HT-29 (cell line): ENCODE measurements at places on chromosomes 6 and 20. TPM values are rescaled to one million over a fixed set of nuclear protein-coding genes. Genes with fewer than 3 reads are reported as not detected.

DNA sequence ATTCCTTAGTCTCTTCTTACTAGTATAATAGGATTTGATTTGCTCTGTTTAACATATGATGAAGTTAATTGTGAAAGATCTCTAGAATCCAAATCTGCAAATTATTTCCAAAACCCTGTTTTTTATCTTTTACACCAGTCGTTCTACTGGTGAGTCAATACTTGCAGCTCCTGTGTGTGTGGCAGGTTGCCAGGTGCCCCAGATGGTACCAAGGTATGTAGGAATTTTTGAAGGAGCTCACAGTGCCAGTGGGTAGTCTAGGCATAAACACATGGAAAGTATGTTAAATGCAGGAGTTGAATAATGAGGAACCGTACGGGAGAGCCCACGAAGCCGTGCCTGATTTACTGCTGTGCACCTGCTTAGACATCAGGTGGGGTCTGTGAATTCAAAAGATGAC, 192.2 kb downstream of the FARS2 start:
- no peak for DNase-seq

DNA sequence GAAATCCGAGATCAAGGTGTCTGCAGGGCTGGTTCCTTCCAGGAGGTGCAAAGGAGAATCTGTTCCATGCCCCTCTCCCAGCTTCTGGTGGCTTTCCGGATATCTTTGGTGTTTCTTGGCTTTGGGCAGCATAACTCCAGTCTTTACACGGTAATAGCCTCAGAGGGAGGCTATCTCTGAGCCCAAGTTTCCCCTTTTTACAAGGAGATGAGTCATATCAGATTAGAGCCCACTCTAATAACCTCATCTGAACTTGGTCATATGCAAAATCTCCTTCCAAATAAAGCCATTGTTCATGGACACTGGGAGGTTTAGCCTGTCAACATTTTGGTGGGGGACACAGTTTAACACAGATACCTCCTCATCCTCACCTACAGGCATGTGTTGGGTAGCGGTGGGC, 213.7 kb downstream of the ATXN1 start:
- DNase-seq, result no peak

DNA sequence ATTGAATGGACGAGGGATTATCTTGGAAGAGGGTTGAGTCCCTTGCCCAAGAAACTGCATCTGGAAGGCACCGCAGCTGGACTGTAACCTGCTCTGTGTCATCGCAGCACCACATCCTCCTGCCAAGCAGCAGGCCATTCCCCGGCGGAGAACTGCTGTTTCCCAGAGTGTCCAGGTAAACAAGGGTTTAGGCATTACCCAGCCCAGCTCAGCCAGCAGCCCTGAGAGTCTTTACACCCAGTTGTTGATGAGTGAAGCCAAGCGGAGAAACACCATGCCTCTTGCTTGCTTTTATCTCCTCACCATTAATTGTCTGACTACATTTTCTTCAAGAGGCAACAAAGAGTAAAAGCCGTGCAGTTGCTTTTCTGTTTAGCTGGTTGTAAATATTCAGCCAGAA, 104.1 kb downstream of the CDH4 start:
- DNase-seq, result no peak

DNA sequence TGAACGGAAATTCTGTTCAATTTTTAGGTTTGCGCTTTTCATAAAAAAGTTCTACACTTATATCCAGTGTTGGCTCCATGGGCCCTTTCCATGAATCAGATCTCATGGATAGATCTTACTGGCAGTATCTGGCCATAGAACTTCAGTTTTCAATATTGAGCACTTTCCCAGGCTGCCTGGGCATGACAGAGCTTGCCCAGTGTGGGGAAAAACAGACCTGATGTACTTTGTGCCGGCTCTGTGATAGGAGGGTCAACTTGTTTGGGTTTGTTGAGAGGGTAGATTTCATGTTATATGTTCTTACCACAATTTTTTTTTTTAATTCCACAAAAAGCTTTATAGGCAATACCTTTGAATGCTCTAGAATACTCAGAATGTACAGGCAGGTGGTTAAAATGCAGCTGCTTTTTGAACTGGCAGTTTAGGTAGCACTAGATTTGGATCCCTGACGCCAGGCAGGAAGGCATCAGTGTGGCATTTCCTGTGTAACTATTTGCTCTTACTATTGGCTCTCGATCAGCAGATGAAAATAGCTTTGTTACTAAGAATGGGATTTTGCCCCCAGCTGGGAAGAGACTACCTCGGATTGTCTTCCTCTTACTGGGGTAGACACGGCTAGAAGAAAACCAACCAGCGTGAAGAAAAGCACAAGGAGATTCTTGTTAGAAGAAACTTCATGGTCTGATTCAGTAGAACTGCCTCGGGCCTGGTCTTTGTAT, 404.9 kb upstream of the SOX4 start:
- DNase-seq, result no peak

GRCh38 chr6:137518386-137518983, 24.3 kb upstream of the OLIG3 start:
- no peak for DNase-seq

- no peak for DNase-seq
Measured at GRCh38 chr6:33566182-33567084, 13.6 kb downstream of the BAK1 start.

The CAGE1 gene
- total RNA-seq, result 0.10 and 0.16 TPM in 2 replicates

The UBE2J1 gene
- total RNA-seq, result 19.9 and 22.1 TPM in 2 replicates

The RBPJL gene
- total RNA-seq, result not detected in 2 replicates
